Stimulated activated CD4-positive, alpha-beta T cell treated with anti-CD3 and anti-CD28 coated beads, Interleukin-15, amount 100 ng/mL, for 1 hour (primary cell): ENCODE measurements at places on chromosomes 7 and 10.

DNA sequence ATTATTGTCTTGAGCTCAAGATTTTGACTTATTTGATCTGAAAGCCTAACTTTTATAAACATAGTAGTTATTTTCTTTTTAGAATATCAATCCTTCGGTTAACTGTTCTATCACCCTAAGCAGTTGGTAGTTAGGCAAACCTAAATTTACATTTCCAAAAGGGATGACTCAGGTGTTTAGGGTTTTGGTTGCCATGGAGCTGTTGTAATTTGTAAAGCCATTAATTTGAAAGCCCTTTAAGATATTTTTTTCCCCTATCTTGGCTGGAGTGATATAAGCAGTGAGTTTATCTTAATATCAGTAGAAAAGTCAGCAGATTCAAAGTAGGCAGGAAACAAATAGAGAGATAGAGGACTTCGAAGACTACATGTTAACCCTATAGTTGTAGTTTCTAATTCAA, 1472.6 kb upstream of the CELF2 start:
- no peak for DNase-seq

DNA sequence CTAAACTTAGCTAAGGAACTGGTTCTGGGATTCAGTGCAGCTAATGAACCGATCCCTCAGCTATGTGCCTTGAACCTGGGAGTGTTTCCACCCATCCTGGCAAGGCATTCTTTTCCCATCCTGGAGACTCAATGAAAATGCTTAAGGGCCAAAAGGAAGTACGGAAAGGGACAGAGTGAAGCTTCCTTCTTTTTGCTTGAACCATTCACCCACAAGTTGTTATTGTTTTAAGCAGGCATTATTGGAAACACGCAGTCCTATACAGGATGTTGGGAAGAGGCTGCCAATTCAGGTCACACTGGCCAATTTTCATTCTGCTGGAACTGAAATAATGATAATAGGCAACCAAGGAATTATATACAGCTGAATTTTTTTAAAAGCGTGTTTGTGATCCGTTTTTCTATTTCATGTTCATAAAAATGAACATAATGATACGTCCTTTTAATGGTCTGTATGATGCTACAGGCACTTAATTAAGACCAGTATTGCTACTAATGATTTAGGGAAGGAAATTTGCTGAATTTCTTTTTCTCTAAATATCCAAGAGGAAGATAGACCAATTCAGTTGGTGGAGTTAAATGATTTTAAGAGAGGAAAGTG, 57.8 kb upstream of the FZD1 start:
- no peak for DNase-seq

DNA sequence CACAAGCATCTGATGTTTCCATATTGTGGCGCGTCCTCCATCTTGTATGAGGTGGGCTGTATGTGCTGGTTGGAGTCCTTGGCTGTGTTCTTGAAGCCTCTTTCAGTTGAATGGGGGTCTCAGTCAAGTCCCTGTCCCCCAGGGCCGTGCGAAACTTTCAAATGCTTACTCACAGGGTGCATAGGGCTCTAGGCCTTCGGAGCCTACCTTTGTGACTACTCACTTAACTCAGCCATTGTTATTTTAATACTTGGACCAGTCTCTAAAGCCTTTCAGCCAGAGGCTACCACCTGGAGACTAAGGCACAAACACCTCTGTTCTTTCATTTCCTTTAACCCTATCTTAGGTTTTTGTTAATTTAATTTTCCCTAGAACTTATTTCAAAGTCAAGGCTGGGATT, 785.9 kb downstream of the GATA3 start:
- DNase-seq, result no peak

DNA sequence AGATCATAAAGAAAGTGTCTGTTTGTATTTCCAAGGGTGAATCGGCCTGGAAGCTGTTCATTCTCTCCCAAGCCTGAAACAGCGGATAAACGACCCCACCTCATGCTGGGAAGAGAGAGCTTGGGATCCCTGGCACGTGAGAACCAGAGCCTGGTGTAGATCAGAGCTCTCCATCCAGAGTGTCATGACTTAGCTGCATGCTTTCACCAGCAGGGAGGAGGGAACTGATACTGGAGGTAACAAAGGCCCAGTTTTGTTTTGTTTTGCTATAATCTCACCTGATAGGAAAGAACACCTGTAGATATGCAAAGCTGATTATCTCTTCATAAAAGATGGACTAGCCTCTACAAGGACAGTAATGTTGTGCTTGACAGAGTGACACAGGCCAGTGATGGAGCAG, 236.6 kb downstream of the POM121L12 start:
- no peak for DNase-seq

- no peak for DNase-seq
Observed at GRCh38 chr10:122710576-122710975, 10.9 kb upstream of the C10orf120 start.

DNA sequence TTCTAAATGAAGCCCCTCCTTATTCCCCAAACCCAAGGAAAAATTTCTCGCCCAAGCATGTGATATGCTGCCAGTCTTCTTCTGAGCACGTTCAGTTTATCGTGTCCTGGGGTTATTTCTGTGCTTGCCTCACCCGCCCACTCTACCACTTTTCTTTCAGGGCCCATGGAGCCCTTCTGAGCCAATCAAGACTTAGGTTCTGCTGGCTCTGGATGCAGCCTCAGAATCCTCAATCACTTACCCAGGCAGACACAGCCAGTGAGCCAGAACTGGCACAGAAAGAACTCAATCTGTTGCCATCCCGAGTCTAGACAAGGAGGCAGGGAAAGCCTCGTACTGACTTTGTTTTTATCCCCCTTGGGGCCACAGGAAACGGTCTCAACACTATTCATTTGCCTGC, 34.2 kb upstream of the C10orf90 start:
- DNase-seq, result no peak
